Renal cortical epithelial cell (primary cell): ENCODE measurements at places on chromosomes 6 and 20.
A peak's percentile ranks its signal among the peaks of the same experiment; 100 is the strongest.

DNA sequence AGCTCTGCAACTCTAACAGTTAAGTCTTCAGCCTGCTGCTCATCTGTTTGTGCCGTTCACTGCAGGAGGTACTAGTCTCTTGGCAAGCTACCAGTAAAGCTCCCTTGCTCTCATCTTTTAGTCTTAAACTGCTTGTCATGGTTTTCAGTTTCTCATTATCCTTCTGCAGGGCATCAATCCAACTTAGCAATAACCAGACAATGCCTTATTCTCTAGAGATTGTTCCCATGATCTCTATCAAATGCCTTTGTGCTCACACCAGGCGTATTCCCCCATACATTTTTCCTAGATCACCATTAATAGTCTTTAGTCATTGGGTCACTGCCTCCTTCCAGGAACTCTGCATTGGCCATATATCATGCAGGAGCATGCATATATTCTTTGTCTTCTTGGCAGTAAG lies 171.3 kb downstream of the GRM1 start:
- no peak for DNase-seq

- DNase-seq: no peak
Measured at GRCh38 chr6:166636934-166637333, 9.9 kb upstream of the RPS6KA2 start.

- DNase-seq: no peak
Measured at GRCh38 chr6:29336269-29336668, 32.4 kb downstream of the OR5V1 start.

GRCh38 chr6:134535831-134536230 lies 217.9 kb upstream of the SGK1 start:
- DNase-seq: no peak

- no peak for DNase-seq
Measured at GRCh38 chr6:122042960-122043735, 356.3 kb upstream of the HSF2 start.

DNA sequence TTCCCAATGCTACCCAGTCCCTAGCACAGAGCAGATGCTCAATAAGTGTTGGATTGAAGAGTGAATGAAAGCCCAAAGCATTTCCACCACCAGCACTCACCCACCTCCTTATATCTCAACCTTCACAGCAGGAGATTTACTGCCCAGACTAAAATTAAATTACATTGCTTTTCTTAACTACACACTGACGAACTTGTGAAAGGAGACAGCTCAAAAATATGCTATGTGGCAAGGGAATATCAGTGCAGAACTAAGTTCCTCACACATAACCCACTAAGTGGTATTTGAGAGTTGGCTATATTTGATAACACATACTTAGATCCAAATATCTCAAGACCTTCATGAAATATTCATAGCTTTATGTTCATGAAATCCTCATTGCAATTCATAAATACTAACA lies 137.7 kb downstream of the FRK start:
- DNase-seq: no peak

DNA sequence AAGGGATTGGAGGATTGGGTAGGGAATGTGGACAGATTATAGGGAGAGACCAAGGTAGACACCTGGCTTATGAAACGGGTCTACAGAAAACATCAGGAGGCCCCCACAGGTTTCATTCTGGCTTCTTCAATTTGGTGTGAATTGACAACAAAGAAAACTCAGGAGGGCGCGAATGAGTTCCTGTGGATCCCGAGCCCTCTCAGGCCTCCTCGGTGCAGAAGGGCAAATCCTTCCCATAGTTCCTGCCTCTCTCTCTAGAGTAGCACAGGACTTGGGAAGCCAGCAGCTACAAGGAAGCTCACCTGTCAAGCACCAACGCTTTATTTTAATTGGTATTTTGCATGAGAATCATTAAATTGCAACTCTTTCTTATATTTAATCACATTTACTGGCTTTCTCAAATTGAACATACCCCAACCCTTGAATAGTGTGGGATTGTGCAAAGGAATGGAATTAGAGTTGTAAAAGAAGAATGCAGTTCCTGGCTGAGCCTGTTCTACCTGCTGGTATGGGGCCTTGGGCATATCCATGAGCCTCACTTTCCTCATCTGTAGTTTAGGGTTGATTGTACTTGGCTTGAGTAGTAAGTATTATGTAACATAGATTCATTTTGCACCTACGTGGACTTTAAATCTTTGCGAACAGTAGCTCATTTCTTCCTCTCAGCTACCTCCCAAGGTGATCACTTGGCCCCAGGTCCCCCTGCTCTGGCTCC lies 56.4 kb upstream of the PHACTR2 start:
- no peak for DNase-seq

DNA sequence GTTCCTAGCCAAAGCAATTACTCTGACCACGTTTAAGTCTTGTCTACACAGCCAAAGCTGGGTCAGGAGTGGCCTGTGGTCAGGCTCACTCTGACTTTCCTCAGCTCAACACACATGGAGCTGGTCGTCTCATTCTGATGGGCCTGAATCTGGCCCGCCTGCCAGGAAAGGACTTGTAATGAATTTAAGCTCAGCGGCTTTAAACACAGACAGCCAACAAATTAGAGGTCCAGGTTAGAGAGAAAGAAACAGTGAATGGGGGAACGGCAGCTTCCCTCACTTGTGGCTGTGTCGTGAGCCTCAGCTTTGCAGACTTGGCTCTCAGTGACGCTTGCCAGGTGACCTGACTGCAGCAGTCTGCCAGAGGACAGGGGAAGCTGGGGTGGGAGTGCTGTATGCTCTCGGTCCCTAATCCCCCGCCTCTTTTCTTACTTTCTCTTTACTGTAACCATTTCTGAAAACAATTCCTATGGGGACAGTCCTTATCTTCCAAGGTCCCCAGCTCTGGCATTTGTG lies 121.9 kb upstream of the AGPAT4 start:
- DNase-seq: no peak

GRCh38 chr6:28977341-28978132 lies 27.6 kb downstream of the ZNF311 start:
- DNase-seq: peak; percentile 37

DNA sequence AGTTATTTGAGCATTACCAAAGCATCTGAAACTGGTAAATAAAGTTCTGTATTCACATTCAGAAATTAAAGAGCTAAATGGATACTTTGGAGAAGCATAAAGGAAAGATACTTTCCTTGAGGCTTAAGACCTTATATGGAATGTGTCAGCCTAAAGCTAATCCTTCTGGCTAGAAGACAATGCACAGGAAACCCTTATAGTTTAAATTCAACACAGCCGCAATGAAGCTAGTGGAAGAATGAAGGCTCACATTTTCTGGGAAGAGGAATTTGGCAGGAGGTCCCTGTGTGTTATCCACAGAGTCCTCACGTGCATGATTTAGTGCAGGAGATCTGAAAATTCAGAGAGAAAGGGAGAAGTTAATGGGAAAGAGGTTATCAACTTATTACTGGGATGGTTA lies 21.5 kb upstream of the CHD6 start:
- DNase-seq: no peak

GRCh38 chr6:144264270-144265060 lies 20.7 kb upstream of the UTRN start:
- DNase-seq: peak; percentile 96

GRCh38 chr20:34388000-34388399 lies 24.9 kb downstream of the ITCH start:
- peak; percentile 63 for DNase-seq

DNA sequence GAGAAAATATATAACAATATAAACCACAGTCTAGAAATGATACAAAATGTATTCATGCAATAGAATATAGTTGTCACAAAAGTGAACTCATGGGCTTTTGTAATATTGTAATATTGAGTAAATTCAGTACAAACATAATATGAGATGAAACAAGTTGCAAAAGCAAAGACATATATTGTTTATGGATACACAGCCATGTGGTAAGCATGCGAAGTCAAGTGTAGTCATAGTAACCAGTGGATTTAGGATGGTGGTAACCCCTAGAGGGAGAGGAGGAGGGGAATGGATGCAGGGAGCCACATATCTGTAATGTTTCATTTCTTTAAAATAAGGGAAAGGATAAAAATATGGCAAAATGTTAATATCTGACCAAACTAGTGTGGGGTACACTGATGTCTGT lies 47.3 kb downstream of the ARMC2 start:
- no peak for DNase-seq
